Heart left ventricle (tissue), 16 donors: ENCODE measurements at places on chromosomes 2 and 18. TPM values are rescaled to one million over a fixed set of nuclear protein-coding genes. Genes with fewer than 3 reads are reported as not detected.

The TM4SF20 gene
- polyA plus RNA-seq, result not detected

The MREG gene
- 0.23 TPM for polyA plus RNA-seq

The ZSWIM2 gene
- polyA plus RNA-seq, result not detected

The ABHD1 gene
- polyA plus RNA-seq, result 0.47 TPM

The EFEMP1 gene
- polyA plus RNA-seq, result 11.3 TPM

The RBKS gene
- 1.3 TPM for polyA plus RNA-seq

The ATRAID gene
- 126 TPM for polyA plus RNA-seq

The PROKR1 gene
- 0.08 TPM for polyA plus RNA-seq

The ACYP2 gene
- polyA plus RNA-seq, result 107 TPM

The HOXD8 gene
- polyA plus RNA-seq, result 0.42 TPM
